Spinal cord (tissue), 10 donors: ENCODE measurements at places on chromosomes 12 and 14. TPM values are rescaled to one million over a fixed set of nuclear protein-coding genes. Genes with fewer than 3 reads are reported as not detected.

The SERPINA10 gene
- 0.26 TPM for polyA plus RNA-seq

DNA sequence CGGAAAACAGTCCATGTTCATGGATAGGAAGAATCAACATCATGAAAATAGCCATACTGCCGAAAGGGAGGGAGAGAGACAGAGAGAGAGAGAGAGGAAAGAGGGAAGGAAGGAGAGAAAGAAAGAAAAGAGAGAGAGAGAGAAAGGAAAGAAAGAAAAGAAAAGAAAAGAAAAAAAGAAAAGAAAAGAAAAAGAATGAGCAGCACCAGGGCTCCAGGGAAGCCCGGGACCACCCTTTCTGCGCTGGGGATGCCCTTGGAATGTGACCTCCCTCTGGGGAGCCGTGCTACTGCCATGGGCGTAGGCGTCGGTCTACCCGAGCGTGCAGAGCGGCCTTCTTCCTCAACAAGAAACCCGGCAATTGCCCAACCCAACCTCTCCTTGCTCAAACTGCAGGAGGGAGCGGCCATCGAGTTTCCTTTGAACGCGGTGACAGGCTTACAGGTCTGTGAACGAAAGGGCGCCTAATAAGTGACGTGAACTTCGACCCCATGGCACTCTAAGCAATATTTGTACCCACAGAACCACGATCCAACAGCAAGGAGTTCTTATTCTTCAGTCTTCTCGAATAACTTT lies 16.9 kb downstream of the OR6S1 start:
- no peak for DNase-seq

GRCh38 chr14:105878125-105878524 lies 351.7 kb downstream of the TMEM121 start:
- no peak for DNase-seq

The SYNDIG1L gene
- 17.7 TPM for polyA plus RNA-seq

The LTB4R2 gene
- 2.5 TPM for polyA plus RNA-seq

GRCh38 chr12:41442896-41443295 lies 254.8 kb downstream of the PDZRN4 start:
- DNase-seq: no peak

DNA sequence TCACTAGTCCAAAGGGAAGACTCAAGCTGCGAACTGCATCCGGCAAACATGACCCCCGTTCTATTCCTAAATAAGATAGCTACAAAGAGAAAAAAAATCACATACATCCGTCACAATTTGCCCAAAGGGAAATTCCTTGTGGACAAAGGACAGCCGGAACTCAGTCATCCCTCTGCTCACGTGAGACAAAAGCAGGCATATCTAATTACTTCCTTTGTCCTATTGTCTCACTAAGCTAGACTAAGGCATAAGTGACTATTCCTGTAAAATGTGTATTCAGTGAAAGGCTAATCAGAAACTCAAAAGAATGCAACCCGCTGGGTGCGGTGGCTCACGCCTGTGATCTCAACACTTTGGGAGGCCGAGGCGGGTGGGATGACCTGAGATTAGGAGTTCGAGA lies 27.2 kb upstream of the NINJ2 start:
- DNase-seq: no peak

DNA sequence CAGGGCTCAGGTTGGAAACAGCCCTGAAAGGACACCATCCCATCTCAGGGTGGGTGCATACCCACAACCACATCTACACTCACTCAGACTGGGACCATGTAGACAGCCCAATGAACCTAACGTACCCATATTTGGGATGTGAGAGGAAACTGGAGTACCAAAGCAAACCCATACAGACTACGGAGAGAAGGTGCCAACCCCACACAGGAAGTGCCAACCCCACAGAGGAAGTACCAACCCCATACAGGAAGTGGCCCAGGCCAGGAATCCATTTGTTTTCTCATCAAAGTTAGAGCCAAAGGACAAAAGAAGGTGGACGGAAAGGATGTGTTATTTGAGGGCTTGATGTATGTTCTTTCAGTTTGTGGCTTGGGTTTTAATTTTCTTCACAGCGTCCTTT lies 19.5 kb upstream of the SPIC start:
- no peak for DNase-seq

The LHX5 gene
- 13.2 TPM for polyA plus RNA-seq

The RTL1 gene
- 1.1 TPM for polyA plus RNA-seq

DNA sequence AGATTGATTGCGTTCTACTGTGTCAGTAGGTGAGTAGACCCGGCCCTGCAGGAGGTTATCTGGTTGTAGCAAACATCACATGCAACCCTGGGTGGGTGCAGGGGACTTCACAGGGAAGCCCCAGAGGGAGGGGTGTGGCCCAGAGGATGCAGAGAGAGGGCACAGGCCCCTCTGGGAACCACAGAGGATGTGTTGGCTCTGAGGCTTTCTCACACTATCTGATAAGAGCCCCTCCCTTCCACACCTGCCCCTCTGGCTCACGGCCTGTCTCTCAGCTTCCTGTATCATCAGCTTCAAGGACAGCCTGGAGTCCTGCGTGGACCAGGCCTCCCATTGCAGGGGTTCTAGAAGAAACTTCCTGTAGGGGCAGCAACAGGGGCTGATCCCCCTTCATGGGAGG lies 101.9 kb downstream of the RIN3 start:
- DNase-seq: no peak

GRCh38 chr14:22566845-22567244 lies 22.2 kb downstream of the DAD1 start:
- no peak for DNase-seq

GRCh38 chr12:39723831-39724230 lies 104.2 kb upstream of the ABCD2 start:
- DNase-seq: no peak

The LRTM2 gene
- polyA plus RNA-seq: 9.6 TPM

- no peak for DNase-seq
These were observed 9.2 kb upstream of the IKZF4 start for GRCh38 chr12:56011509-56012090.

The BIN2 gene
- 6.0 TPM for polyA plus RNA-seq
